ENCODE measurements at places on chromosomes 6 and 20.

DNA sequence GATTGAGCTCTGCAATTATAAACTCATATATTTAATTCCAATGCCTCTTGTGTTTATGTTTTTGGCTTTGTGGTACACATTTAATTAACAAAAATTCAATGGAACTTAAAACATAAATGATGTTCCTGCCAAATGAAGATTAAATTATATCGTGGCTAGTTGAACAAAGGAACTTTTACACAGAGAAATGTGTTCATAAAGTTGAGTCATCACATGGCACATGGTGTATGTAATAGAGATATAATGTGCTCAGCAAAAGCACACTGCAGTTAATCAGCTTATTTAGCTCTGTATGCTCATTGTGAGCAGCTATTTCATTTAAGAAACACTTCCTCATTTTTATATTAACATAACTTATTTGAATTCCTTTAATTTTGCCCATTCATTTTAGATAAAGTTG, 1295.6 kb upstream of the CITED2 start:
- no peak for DNase-seq

DNA sequence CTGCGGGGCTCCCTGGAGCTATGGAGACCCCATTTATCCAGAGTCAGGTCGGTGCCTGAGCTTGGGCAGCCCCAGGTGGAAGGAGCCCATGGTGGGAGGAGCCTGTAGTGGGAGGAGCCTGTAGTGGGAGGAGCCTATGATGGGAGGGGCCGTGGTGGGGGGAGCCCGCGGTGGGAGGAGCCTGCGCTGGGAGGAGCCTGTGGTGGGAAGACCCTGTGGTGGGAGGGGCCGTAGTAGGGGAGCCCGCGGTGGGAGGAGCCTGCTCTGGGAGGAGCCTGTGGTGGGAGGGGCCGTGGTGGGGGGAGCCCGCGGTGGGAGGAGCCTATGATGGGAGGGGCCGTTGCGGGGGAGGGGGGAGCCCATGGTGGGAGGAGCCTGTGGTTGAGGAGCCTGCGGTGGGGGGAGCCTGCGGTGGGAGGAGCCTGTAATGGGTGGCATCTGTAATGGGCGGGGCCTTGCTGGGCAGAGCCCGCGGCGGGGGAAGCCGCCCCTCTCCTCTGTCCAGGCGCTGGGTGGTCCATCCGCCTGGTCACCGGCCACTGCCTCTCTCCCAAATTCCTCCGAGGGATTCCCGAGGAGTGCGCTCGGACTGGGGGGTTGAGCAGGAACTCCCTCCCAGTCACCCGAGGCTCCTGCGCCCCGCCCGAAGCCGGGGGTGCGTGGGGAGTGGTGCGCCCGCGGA, 567 bp upstream of the FNDC11 start:
- peak; percentile 87 for DNase-seq

- DNase-seq, result no peak
Measured at GRCh38 chr20:52426856-52427255, 235.3 kb upstream of the ZFP64 start.

- no peak for DNase-seq
Measured at GRCh38 chr6:15929685-15930084, 199.2 kb upstream of the MYLIP start.

DNA sequence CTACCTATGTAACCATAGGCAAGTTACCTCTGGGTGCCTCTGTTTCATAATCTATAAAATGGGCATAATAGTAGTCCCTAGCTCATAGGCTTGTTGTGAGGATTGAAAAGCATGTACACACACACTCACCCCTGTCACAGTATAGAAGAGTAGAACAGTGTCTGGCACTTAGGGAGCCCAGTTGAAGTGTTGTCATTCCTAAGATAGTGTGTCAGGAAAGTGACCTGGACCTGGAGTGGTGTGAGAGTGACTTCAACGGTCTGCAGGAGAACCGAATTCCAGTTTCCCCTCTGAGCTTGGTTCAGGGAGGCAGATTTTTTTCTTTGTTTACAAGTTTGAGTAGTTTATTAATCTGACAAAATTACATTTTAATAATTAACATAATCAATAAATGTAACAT, 229.9 kb upstream of the MAP3K7 start:
- DNase-seq, result no peak

GRCh38 chr6:21859193-21859735, 265.7 kb downstream of the SOX4 start:
- DNase-seq, result no peak

- no peak for DNase-seq
Measured at GRCh38 chr20:38052870-38053269, 19.3 kb downstream of the RPRD1B start.

- DNase-seq, result no peak
Measured at GRCh38 chr6:99530627-99531026, 15.4 kb upstream of the USP45 start.

DNA sequence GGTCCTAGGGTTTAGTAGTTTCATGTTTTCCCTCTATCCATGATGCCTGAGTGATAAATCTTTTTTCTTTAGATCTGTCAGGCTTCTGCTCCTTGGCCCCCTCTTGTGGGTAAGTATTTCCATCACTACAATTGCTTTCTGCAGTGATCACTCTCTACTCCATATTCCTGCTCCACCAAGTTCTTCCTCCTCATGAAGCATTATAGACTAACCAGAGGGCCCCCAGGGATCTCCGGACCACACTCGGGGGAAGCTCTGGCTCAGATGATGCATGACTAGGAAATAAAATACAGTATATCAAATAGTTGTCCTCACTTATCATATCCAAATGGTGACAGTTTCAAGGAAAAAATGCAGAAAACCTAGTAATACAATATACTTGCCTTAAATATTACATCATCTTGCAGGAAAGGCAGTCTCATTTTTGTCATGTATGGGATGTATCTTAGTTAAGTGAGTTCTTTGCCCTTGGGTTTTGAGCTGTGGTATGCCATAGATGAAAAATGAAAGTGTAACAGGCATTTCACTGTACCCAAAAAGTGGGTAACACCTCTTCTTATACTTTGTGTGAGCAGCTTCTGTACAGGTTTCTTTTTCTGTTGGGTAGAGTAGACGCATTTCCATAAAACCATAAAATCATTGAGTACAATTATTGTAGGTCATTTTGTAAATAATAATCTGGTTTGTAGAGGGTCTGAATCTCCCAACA, 200.9 kb upstream of the EYA4 start:
- peak; percentile 37 for DNase-seq

DNA sequence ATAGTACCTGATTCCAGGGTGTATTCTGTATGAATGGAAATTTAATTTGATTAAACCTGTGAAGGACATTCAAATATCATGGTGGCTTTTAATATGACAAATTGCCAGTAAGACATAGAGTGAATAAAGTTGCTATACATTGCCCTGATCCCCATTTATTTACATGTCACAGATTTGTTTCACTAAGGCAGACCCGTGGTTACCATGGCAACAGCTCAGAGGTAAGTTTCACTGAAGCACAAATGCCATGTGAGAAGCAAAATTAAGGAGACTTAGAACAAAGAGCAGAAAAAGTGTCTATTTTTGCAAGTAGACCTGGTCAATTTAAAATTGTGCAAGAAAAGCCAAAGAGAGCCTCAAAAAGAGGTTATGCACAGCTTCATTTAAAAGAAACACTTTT, 63.7 kb downstream of the PXDC1 start:
- peak; percentile 17 for DNase-seq

- no peak for DNase-seq
Measured at GRCh38 chr6:125546841-125547251, 202.6 kb upstream of the HEY2 start.

- no peak for DNase-seq
Measured at GRCh38 chr6:30264743-30265142, 51.5 kb upstream of the TRIM26 start.

- DNase-seq, result no peak
Measured at GRCh38 chr6:4459032-4459431, 317.2 kb upstream of the CDYL start.

DNA sequence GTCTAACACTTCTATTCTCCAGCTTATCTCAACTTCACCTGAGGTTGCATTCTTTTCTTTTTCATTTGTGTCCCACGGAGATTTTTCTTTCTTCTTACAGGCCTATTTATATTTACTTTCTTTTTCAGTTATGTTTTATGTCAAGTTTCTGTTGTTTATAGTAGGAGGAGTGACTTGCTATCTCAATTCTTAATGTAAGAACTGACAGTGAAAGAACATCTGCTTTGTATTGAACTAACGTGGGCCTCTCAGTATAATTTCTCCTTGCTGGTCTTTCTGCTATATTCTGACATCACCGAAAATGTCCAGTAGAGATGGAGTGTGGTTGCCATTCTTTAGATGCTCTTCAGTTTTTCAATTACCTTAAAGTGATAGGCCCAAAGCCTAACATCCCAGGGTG, 521.7 kb downstream of the EPM2A start:
- no peak for DNase-seq

DNA sequence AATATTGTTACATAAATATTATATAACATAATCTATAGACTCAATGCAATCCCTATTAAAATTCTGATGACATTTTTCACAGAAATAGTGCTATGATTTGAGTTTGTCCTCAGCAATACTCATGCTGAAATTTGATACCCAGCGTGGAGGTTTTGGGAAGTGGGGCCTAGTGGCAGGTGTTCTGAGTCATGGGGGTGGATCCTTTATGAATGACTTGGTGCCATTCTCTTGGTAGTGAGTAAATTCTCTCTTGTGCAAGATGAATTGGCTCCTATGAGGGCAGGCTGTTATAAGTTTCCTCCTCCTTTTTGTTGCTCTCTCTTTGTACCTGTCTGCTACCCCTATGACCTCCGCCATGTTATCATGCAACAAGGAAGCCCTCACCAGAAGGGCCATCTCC, 65.8 kb downstream of the SHPRH start:
- DNase-seq, result peak; percentile 76

GRCh38 chr6:85079761-85080160, 315.4 kb upstream of the TBX18 start:
- no peak for DNase-seq

- peak; percentile 98 for DNase-seq
Measured at GRCh38 chr6:42879372-42880239, at the start of gene RPL7L1. RPL7L1 (plus strand) TSS chr6:42879616; CDS start chr6:42879911, 295 bp downstream.

DNA sequence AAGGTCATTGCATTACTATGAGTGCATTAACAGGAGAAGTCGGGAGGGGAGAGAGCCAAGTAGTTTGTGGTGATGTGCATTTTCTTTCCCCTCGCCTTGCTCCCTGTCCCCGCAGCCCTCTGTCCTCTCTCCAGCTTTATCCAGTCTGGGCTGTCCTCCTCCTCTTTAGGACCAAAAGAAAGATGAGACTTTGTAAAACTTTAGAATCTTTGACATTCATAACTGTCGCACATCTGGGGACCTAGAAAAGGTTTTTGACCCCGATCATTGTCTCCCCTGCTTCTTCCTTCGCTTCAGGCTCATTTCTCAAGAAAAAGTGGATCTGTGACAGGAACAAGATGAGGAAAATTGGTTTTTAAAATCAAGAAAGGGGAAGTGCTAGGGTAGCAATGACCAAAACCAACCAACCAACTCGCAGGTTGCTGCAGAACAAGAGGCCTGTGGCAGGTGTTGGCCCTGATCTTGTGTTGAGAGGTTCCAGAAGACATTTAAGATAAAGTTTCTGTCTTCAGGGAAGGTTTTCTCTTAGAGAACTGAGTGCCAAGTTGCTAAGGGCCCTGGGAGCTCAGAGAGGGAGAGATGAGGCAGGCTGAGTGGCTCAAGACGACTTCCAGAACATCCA, 17.6 kb downstream of the SYTL3 start:
- DNase-seq, result no peak

- no peak for DNase-seq
Measured at GRCh38 chr6:228881-229651, 63.2 kb upstream of the DUSP22 start.

GRCh38 chr20:9179867-9180266, 111.0 kb downstream of the PLCB4 start:
- DNase-seq, result no peak

- DNase-seq, result peak; percentile 26
Measured at GRCh38 chr6:47034421-47034820, 7.7 kb downstream of the ADGRF1 start.

DNA sequence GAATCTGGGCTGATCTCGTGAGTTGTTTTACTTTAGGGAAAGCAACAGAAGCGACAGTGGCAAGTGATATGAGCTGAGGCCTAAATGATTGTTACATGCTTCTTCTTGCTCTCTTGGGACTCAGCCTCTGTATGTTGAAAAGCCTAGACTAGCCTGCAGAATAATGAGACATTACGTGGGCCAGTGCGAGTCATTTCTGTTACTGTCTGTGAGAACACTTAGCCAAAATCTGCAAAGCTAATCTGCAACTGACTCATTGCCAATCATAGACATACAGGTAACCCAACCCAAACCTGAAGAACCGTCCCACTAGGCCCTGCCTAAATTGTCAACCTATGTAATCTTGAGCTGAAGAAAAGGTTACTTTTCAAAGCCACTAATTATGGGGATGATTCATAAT, 77.4 kb upstream of the F13A1 start:
- no peak for DNase-seq

DNA sequence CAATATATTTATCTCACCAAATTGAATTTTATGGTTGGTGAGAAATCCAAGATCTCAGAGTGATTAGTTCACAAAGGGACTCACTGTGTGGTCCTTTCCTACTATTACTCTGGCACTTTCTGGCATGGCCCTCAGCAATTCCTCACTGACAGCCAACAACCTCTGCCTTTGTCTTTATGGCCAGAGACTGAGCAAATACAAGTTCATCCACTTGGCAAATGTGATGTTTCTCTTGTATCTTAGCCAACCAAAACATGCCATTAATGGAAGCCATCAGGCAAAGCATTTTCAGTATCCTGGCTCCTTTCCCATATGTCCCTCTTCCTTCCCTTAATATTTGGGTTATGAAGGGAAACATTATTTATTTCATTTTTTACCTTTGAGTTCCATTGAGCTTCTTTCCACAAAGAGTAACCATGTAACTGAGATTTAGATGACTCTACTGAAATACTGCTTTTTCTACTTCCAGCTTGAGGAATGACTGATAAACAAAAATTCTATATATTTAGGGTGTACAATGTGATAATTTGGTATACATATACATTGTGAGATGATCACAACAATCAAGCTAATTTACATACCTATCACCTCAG, 30.8 kb upstream of the SMLR1 start:
- no peak for DNase-seq

- DNase-seq, result no peak
Measured at GRCh38 chr6:16227605-16228004, 10.8 kb upstream of the GMPR start.

DNA sequence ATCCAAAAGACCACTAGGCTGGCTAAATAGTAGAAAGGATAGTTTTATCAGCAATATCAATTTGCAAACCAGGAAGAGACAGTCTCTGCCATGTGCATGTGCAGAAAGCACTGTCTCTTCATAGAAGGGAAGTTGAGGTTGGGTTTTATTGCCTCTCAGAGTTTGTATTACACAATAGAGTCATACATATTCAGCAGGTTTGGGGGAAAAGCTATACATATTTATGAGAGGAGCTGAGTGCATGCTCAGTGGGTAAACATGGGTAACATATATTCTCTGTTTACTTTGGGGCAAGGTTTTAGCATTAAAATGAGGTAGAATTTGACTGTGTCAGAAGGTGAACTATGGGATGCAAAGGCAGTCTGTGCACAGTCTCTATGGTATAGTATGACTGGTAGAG, 14.9 kb downstream of the TMEM170B start:
- DNase-seq, result no peak

- peak; percentile 69 for DNase-seq
Measured at GRCh38 chr6:32154514-32155161, 697 bp downstream of the PPT2 start.

- DNase-seq, result no peak
Measured at GRCh38 chr20:46637020-46637419, 14.2 kb downstream of the SLC13A3 start.

- no peak for DNase-seq
Measured at GRCh38 chr6:155254139-155254538, 9.7 kb upstream of the CLDN20 start.

Data from NCI-H2171 treated with DMSO at 0.1 percent for 48 hours (cell line).